Stimulated activated naive CD4-positive, alpha-beta T cell treated with Interleukin-2 at 50 U/mL for 16 hours (primary cell): ENCODE measurements at places on chromosomes 13 and 19.

- DNase-seq: no peak
These were observed 111.8 kb downstream of the SACS start for GRCh38 chr13:23321535-23322241.

DNA sequence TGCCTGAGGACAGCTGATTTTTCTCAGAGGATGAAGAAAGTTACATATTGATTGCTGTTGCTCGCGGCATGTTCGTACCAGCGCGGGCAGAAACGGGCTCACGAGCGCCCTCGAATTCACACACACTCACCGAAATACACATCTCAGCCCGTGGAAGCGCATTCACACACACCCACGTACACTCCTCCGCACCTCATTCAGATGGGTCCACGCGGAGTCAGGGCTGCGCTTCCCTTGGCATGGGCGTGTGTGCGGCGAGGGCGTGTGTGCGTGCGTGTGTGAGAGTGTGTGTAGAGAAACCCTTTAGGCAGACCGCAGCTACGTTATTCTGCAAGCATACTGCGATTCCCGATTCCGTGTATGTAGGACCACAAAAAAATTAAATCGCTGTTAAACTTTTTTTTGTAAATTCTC is 2.1 kb upstream of the PCDH17 start:
- no peak for DNase-seq

GRCh38 chr19:7326105-7326877 is 22.4 kb upstream of the ARHGEF18 start:
- no peak for DNase-seq

GRCh38 chr19:3958836-3959765 is 11.8 kb downstream of the DAPK3 start:
- no peak for DNase-seq

GRCh38 chr13:73596382-73596781 is 537.6 kb downstream of the KLF5 start:
- no peak for DNase-seq

DNA sequence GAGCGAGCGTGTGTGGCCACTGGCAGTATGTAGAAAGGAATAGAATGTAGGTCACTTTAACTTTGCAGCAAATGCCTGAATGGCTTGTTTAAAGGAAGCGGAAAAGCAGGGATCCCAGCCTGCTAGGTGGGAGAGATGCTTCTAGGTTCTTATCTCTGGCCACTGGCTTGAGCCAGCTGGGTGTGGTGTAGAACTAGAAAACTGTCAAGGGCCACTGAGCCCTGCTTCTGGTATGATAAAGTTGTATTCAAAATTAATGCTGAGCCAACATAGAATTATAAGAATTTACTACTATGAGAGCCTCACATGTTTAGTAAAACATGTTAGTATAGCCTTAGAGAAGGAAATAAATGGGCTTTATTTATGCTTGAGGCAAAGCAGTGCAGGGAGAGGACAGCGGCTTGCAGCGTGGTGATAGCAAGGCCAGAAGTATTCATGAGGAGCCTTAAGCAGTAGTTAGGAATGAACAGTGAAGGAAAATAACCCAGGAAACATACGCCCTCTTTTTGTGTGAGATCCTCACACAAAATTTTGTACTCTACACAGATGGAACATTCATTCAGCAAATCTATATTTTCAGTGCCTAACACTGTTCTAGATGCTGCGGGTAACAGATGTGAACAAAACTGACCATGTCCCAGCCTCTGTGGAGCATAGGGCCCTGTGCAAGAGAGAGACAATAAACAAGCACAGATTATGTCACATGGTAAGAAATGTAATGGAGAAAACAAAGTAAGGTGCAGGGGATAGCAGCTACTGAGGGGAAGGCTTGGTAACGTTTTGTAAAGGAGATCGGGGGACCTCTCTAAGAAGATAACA is 863.2 kb downstream of the DIAPH3 start:
- no peak for DNase-seq

- no peak for DNase-seq
These were observed 26.1 kb downstream of the ZMYM2 start for GRCh38 chr13:19984430-19985218.

DNA sequence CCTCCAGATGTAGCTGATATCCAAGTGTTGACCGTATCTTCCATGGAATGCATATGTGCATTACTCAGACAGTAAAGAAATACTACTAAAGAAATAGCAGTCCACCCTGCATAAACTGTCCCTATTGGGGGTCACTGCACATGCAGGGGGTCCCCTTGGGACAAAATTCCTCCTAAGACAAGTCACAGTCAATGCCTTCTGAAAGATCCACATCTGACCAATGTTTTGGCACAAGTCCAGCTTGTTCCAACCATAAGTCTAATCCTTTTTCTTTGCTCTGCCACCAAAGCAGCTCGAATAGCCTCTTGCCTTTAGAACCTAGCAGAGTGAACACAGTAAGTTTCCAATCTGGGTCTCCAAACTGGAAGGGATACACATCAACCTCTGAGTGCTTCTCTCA is 87.9 kb downstream of the DIAPH3 start:
- no peak for DNase-seq
